Cardiac muscle cell (in vitro differentiated cells and primary cell): ENCODE measurements at places on chromosomes 6 and 20. TPM values are rescaled to one million over a fixed set of nuclear protein-coding genes. Genes with fewer than 3 reads are reported as not detected.

- H3K27me3 ChIP-seq, result no peaks in the 10 kb centered on the region
- no peaks in the 10 kb centered on the region for H3K4me1 ChIP-seq
- no peak overlapping the region for H3K27ac ChIP-seq
- no peak for DNase-seq
- no peak overlapping the region for H3K4me3 ChIP-seq
- no peaks in the 10 kb centered on the region for H3K36me3 ChIP-seq
Observed at GRCh38 chr20:50202677-50203076, 12.0 kb downstream of the CEBPB start.

The TFAP2D gene
- not detected in 2 replicates for total RNA-seq

The PKIG gene
- total RNA-seq, result 100 and 112 TPM in 2 replicates

The SIRPD gene
- not detected in 2 replicates for total RNA-seq

The MAPK14 gene
- 62.2 and 96.2 TPM in 2 replicates for total RNA-seq

- H3K27ac ChIP-seq, result no peak overlapping the region
- H3K4me1 ChIP-seq, result no peaks in the 10 kb centered on the region
- DNase-seq, result no peak
- no peak overlapping the region for H3K4me3 ChIP-seq
- H3K36me3 ChIP-seq, result no peaks in the 10 kb centered on the region
Observed at GRCh38 chr6:135901774-135902524, 50.4 kb downstream of the PDE7B start.

DNA sequence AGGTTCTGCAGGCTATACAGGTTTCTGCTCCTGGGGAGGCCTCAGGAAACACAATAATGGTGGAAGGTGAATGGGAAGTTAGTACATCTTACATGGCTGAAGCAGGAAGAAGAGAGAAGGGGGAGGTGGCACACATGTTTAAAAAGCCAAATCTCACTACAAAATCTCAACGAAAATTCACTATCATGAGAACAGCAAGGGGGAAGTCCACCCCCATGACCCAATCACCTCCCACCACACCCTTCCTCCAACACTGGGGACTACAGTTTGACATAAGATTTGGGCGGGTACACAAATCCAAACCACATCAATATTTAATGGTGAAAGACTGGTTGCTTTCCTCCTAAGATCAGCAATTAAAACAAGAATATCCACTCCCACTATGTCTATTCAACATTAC lies 13.8 kb upstream of the POLR1H start:
- H3K4me3 ChIP-seq, result no peak overlapping the region
- no peaks in the 10 kb centered on the region for H3K27me3 ChIP-seq
- no peaks in the 10 kb centered on the region for H3K36me3 ChIP-seq
- no peak overlapping the region for H3K27ac ChIP-seq
- no peaks in the 10 kb centered on the region for H3K4me1 ChIP-seq
